ENCODE measurements at places on chromosomes 2 and 18.

GRCh38 chr2:38512211-38512610 is 90.5 kb downstream of the HNRNPLL start:
- DNase-seq, result no peak

GRCh38 chr18:70386582-70386981 is 97.7 kb downstream of the SOCS6 start:
- no peak for DNase-seq

- DNase-seq, result no peak
Measured at GRCh38 chr2:239266434-239266766, 134.4 kb downstream of the HDAC4 start.

GRCh38 chr18:48292782-48293424 is 116.3 kb downstream of the ZBTB7C start:
- no peak for DNase-seq

- DNase-seq, result no peak
Measured at GRCh38 chr2:44247924-44248323, 27.4 kb upstream of the SLC3A1 start.

- no peak for DNase-seq
Measured at GRCh38 chr2:242040681-242041080, 171.2 kb downstream of the RTP5 start.

GRCh38 chr2:212975333-212975732 is 176.1 kb downstream of the IKZF2 start:
- no peak for DNase-seq

GRCh38 chr2:108367014-108367413 is 10.7 kb upstream of the SULT1C4 start:
- DNase-seq, result no peak

Data from AG09309 (cell line).